Esophagus squamous epithelium (tissue), 5 donors: ENCODE measurements at places on chromosomes 12 and 14.
A peak's percentile ranks its signal among the peaks of the same experiment; 100 is the strongest.

- DNase-seq: no peak
These were observed 31.0 kb upstream of the NPFF start for GRCh38 chr12:53538209-53538689.

- DNase-seq: no peak
These were observed at the start of gene PTPN6 for GRCh38 chr12:6950811-6951540. Gene PTPN6 (plus strand): TSS chr12:6951356. CDS start chr12:6951513, 157 bp downstream.

DNA sequence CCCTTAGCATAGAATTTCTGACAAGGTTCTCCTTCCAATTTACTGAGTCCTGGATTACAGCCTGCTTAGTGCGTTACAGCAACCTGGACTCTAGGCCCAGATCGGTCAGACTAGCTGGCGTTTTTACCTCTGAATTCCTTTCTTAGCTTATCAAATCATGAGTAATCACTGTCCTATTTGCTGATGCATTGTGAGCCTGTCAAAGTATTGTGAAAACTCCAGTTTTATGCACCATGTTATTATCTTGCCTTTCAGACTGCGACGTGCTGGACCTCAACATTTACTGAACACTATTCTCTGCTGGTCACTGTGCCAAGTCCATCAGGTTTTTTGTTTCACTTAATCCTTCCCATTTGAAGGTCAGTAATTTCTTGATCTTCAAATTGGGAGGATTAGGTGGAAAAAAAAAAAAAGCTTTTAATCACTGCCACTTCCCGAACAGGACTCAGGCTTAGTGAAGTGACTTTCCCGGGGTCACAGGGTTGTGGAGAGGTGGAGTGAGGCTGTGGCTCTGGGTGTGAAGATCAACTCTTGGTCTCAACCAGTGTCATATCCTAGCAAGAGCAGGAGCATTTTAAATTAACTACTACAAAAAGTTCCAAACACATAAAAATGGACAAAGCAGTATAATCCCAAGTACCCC, 31.2 kb downstream of the FBXO21 start:
- DNase-seq: no peak

- no peak for DNase-seq
These were observed 154.7 kb downstream of the ETV6 start for GRCh38 chr12:11804130-11804529.

DNA sequence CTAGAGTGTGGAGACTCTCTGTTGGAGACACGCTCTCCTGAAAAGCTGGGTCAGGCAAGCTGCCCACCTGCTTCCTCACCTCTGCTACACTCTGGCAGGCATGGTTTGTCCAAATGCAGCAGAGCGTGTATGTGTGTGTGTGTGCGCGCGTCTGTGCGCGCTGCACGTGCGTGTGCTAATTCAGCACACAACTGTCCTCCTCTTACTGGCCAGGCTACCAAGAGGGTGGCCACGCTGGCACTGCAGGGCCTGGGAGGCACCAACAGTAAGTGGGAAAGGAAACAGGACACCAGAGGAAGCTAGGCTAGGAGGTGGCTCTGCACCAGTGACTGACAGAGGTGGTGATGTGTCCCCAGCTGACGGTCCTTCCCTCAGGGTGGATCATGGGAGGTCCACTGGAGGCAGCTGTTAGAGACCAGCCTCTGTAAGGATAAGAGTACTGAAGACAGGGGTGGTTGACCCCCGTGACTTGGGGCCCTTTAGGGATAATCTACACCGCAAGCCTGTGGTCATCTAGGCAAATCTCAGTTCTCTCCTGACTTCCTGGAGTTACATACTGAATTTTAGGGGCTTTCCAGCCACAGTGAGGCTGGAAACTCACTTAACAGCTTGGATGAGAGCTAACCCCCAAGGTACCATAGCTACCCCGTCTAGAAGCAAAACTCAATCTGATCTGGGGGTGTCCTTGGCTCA, 15.6 kb upstream of the TFCP2 start:
- DNase-seq: no peak

DNA sequence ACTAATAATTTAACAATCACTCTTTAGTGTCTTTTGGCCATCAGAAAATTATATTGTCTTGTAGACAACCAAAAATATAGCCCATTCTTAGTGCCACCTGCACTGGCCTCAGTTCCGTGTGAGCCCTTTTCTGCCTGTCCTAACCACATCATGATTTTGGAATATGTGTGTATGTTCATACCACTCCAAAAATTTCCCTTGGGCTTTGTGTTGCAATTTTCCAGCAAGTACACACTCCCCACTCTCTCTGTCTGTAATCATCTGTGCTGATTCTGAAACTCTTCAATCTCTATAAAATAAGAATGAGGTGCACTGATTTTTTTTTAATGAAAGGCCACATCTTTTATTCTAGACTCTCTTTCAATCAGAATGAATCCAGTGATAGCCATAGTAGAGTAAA, 196.0 kb downstream of the PIK3C2G start:
- no peak for DNase-seq

GRCh38 chr12:24379433-24379832, 430.0 kb upstream of the SOX5 start:
- DNase-seq: no peak

GRCh38 chr12:105907982-105908381, 230.8 kb downstream of the NUAK1 start:
- no peak for DNase-seq

DNA sequence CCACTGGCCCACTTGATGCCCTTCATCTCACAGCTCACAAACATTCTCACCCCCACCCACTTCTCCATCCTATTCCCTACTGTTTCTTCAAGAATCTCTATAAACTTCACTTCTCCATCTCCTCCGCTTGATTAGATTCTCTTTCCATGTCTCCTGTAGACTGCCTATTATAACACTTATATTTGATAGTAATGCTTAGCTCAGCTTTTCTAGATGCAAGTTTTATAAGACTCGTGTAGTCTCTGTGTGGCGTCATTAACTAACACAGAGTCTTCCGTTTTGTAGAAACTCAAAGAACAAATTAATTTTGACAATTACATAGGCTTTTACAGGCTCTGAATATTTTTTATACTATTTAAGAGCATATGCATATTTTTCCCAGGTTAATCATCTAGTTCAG, 25.7 kb downstream of the KCNC2 start:
- DNase-seq: no peak

DNA sequence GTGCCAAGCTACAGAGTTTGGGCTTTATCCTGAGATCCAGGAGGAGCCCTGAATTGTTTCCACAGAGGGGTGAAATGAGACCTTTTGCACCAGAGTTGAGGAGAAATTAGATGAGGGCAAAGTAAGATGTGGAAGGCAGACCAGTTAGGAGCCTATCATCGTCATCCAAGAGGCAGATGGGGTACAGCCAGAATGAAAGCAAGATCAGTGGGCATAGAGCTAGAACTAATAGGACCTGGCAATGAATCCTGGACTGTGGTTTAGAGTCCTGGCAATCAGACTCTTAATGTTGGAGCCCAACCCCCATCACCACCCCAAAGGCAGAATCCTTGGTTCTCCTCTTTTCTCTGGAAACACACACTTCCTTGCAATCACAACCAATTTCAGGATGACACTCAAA, 166.6 kb upstream of the HMGA2 start:
- DNase-seq: no peak

- no peak for DNase-seq
These were observed 153.1 kb downstream of the BCAT1 start for GRCh38 chr12:24795699-24796347.

DNA sequence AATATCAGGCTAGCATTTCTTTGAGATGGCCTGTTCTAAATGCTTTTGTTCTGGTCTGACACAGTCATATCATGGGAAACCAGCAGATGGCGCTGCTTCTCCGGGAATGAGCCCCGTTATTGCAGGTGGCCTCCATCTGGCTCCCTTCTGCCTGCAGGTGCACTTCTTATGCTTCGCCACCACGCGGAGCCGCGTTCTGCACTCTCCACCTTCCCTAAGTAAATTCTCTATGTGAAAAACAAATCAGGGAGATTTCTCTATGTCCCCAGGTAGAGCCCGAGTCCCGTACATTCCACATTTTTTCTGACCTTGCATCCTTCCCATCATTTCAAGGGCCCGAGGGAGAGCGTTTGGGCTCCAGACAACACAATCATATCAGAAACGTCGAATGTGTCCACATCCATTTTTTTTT, 26.2 kb downstream of the GLRX5 start:
- DNase-seq: peak; percentile 21

- no peak for DNase-seq
These were observed 6.5 kb upstream of the OTX2 start for GRCh38 chr14:56816574-56817391.

- no peak for DNase-seq
These were observed 78.5 kb downstream of the ARL6IP4 start for GRCh38 chr12:123058980-123059379.

- no peak for DNase-seq
These were observed 7.2 kb upstream of the SH2B3 start for GRCh38 chr12:111398530-111398929.

- DNase-seq: no peak
These were observed 396.0 kb upstream of the PRICKLE1 start for GRCh38 chr12:42985506-42985905.

DNA sequence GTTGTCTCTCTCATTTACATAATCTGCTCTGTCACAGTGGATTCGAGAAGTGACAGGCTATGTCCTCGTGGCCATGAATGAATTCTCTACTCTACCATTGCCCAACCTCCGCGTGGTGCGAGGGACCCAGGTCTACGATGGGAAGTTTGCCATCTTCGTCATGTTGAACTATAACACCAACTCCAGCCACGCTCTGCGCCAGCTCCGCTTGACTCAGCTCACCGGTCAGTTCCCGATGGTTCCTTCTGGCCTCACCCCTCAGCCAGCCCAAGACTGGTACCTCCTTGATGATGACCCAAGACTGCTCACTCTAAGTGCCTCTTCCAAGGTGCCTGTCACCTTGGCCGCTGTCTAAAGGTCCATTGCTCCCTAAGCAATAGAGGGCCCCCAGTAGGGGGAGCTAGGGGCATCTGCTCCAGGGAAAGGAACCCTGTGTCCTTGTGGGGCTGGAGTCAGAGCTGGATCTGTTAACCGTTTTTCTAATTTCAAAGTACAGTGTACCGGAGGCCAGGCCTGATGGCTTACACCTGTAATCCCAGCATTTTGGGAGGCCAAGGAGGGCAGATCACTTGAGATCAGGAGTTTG, 5.1 kb downstream of the ERBB3 start:
- DNase-seq: no peak

DNA sequence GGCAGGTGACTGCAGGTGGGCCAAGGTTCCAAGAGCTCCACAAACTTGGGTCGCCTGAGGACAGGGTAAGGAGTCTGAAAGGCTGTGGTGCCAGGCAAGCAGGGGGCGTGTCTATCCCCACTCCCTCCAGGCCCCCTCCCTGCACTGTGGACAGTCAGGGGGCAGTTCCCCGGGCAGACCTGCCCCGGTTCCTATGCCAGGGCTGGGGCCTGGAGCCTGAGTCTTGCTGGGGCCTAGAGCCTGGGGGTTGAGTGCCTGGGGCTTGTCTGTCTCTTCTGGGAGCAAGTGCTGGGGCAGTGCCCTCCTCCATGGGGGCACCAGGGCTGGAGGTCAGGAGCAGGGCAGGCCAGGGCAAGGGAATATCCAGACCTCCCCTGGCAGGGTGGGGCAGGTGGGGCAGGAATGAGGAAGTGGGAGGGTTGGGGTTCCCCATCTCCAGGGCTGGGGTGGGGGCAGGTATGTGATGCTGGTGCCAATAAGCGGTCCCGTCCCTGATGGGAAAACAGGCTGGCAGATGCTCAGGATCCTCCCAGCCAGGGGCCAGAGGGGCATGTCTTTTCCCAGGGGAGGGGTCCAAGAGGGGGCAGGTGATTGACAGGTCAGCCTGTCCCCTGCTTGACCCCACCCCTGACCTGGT, 11.9 kb upstream of the TNFAIP2 start:
- no peak for DNase-seq

GRCh38 chr12:21541773-21542172, 15.7 kb downstream of the SPX start:
- no peak for DNase-seq

GRCh38 chr14:80927083-80927989, 14.2 kb downstream of the CEP128 start:
- DNase-seq: no peak

DNA sequence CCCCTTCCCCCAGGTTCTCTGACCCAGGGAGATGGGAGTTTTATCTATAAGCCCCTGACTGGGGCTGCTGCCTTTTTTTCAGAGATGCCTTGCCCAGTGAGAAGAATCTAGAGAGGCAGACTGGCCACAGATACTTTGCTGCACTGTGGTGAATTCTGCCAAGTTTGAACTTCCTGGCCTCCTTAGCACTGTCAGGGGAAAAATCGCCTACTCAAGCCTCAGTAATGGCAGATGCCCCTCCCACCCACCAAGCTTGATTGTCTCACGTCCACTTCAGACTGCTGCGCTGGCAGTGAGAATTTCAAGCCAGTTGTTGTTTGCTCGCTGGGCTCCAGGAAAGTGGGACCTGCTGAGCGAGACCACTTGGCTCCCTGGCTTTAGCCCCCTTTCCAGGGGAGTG, 31.7 kb downstream of the KLRK1 start:
- no peak for DNase-seq

DNA sequence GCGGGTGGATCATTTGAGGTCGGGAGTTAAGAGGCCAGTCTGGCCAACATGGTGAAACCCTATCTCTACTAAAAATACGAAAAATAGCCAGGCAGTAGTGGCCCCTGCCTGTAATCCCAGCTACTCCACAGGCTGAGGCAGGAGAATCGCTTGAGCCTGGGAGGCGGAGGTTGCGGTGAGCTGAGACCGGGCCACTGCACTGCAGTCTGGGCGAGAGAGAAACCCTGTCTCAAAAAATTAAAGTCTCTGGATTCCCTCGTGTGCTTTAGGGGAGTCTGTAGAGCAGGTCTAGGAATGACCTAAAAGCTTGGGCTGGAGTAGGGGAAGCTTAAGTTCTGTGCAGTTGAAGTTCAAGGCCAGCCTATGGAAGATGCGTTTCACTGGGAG, 697 bp upstream of the TULP3 start:
- DNase-seq: no peak

DNA sequence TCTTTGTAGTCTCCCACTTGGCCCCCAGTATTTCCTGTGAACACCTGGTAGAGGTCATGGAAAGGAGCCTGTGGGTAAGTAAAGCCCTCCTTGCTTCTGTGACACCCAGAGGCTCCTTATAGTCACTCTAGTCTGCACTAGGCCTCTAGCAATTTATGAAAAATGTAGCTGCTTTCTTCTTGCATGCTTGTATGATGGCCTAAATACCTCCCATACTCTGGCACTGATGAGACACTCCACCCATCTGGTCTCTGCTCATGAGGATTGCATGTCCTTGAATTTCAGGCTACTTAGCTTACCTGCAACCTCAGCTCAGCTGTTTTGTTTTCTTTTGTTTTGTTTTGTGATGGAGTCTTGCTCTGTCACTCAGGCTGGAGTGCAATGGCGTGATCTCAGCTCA, 4.6 kb upstream of the A2ML1 start:
- DNase-seq: no peak

DNA sequence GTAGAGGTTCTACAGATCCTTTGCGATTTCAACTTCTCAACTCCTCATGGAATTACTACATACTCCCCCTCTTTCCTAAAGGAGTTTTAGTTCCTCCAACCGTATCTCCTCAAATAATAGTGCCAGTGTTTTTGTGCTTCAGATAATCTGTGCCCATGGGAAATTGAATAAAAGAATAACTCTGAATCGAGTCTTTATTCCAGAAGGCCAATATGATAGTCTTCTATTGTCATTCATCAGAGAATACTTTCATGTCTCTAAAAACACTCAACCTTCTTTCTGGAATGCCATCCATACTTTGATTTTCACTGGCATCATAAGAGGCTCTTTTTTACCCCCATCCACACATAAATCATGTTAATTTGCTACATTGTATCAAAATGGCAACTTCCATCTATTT, 911.3 kb upstream of the USP15 start:
- DNase-seq: no peak

- no peak for DNase-seq
These were observed 176.0 kb downstream of the ESRRB start for GRCh38 chr14:76551906-76552305.
